Naive thymus-derived CD4-positive, alpha-beta T cell (primary cell): ENCODE measurements at places on chromosomes 6 and 20. TPM values are rescaled to one million over a fixed set of nuclear protein-coding genes. Genes with fewer than 3 reads are reported as not detected.

Gene BPI
- total RNA-seq, result 2.4 TPM

Gene SLC25A27
- 1.8 TPM for total RNA-seq

GRCh38 chr20:19682249-19682648 is 75.8 kb upstream of the RIN2 start:
- H3K27me3 ChIP-seq, result no peaks in the 10 kb centered on the region
- no peak overlapping the region for H3K27ac ChIP-seq
- no peak for DNase-seq
- no peaks in the 10 kb centered on the region for H3K4me1 ChIP-seq
- no peak overlapping the region for H3K4me3 ChIP-seq
- H3K36me3 ChIP-seq, result no peaks in the 10 kb centered on the region

GRCh38 chr6:7562769-7563168 is 21.3 kb downstream of the DSP start:
- H3K27ac ChIP-seq, result no peak overlapping the region
- no peaks in the 10 kb centered on the region for H3K4me1 ChIP-seq

Gene FHL5
- total RNA-seq, result not detected in 2 replicates

- no peaks in the 10 kb centered on the region for H3K4me1 ChIP-seq
- no peaks in the 10 kb centered on the region for H3K27me3 ChIP-seq
- peak overlapping the region; percentile 1 for H3K27ac ChIP-seq
- H3K4me3 ChIP-seq, result no peak overlapping the region
- no peak for DNase-seq
Measured at GRCh38 chr6:24655215-24655614, 9.2 kb upstream of the KIAA0319 start.

Gene ZSCAN16
- total RNA-seq, result 6.4 TPM

GRCh38 chr6:74587386-74587785 is 618.5 kb downstream of the COL12A1 start:
- no peaks in the 10 kb centered on the region for H3K4me1 ChIP-seq
- H3K4me3 ChIP-seq, result no peak overlapping the region
- no peaks in the 10 kb centered on the region for H3K27me3 ChIP-seq
- H3K27ac ChIP-seq, result no peak overlapping the region
- no peak for DNase-seq
- no peaks in the 10 kb centered on the region for H3K36me3 ChIP-seq

GRCh38 chr6:57173056-57173885 is 1.1 kb downstream of the BAG2 start:
- H3K27ac ChIP-seq, result peak overlapping the region; percentile 87
- peaks cover 7% of the 10 kb centered on the region for H3K36me3 ChIP-seq
- H3K4me3 ChIP-seq, result peak overlapping the region; percentile 57
- peaks cover 4% of the 10 kb centered on the region for H3K4me1 ChIP-seq
- DNase-seq, result peak; percentile 39

GRCh38 chr20:59787538-59787890 is 145.9 kb downstream of the SYCP2 start:
- no peak overlapping the region for H3K4me3 ChIP-seq
- no peaks in the 10 kb centered on the region for H3K27me3 ChIP-seq

GRCh38 chr6:52576392-52577021 is 353 bp downstream of the TRAM2 start:
- H3K27ac ChIP-seq, result peak overlapping the region; percentile 59
- peaks cover 27% of the 10 kb centered on the region for H3K4me1 ChIP-seq
- H3K4me3 ChIP-seq, result peak overlapping the region; percentile 76

Gene GLP1R
- total RNA-seq, result not detected

GRCh38 chr6:121886223-121886830 is 450.9 kb downstream of the GJA1 start:
- H3K4me1 ChIP-seq, result no peaks in the 10 kb centered on the region
- no peaks in the 10 kb centered on the region for H3K36me3 ChIP-seq
- no peak overlapping the region for H3K4me3 ChIP-seq
- DNase-seq, result no peak

DNA sequence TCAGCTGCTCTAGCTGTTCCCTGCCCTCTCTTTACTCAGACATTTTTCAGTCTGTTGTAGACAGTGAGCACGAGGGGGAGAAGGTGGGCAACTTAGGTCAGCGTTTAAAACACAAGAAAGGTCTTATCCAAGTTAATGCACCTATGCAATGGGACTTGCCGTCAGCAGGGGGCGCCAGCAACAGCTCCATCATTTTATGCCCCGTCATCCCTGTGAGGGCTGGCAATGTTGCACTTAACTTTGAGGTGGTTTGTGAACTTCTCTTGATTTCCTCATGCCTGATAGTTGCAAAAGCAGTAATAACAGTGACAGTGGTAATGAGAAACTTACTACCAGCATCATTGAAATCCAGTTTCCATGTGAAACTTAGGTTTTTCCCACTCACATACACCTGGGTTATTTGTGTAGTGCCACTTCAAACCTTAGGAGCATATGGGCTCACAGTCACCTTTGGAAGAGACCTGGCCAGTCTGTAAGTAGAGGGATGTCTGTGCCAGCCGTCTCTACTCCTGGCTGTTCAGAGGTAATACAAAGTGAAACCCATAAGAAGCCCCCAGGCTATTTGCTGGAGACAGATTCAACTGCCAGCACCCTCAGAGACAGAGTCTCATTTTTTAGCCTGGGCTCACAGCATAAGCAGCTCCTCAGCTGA is 44.9 kb upstream of the ID1 start:
- H3K4me1 ChIP-seq, result no peaks in the 10 kb centered on the region
- no peaks in the 10 kb centered on the region for H3K27me3 ChIP-seq
- H3K27ac ChIP-seq, result no peak overlapping the region
- peaks cover 15% of the 10 kb centered on the region for H3K36me3 ChIP-seq
- peak; percentile 67 for DNase-seq
- H3K4me3 ChIP-seq, result no peak overlapping the region

- H3K36me3 ChIP-seq, result no peaks in the 10 kb centered on the region
- H3K4me1 ChIP-seq, result peaks cover 5% of the 10 kb centered on the region
- DNase-seq, result no peak
- H3K27me3 ChIP-seq, result no peaks in the 10 kb centered on the region
Measured at GRCh38 chr20:53142225-53143127, 170.3 kb downstream of the TSHZ2 start.

DNA sequence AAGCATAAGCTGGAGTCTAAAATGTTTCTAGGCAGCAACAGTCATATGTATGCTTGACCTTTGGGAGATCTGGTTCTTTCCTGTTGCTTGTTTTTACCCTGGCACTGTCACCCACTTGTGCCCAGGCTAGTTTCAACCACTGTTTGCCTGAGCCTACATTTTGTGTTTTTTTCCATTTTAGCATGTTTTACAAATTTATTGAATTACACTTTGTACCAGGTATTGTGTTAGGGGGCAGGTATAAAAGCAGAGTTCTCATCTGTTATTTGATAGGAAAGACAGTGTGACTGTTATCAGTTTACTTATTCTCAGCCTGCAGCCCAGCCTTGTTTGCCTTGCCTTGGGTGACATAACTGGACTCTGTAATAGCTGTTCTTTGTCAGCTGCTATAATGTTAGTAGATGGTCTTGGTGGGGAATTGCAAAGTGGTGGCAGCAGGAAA is 147.0 kb downstream of the CDKAL1 start:
- H3K36me3 ChIP-seq, result no peaks in the 10 kb centered on the region
- no peak for DNase-seq
- no peak overlapping the region for H3K4me3 ChIP-seq
- H3K27ac ChIP-seq, result no peak overlapping the region
- peaks cover 9% of the 10 kb centered on the region for H3K4me1 ChIP-seq

- H3K4me1 ChIP-seq, result peaks cover 28% of the 10 kb centered on the region
- no peak overlapping the region for H3K27ac ChIP-seq
- no peaks in the 10 kb centered on the region for H3K36me3 ChIP-seq
- no peak for DNase-seq
Measured at GRCh38 chr6:142543606-142544005, 241.8 kb downstream of the ADGRG6 start.

DNA sequence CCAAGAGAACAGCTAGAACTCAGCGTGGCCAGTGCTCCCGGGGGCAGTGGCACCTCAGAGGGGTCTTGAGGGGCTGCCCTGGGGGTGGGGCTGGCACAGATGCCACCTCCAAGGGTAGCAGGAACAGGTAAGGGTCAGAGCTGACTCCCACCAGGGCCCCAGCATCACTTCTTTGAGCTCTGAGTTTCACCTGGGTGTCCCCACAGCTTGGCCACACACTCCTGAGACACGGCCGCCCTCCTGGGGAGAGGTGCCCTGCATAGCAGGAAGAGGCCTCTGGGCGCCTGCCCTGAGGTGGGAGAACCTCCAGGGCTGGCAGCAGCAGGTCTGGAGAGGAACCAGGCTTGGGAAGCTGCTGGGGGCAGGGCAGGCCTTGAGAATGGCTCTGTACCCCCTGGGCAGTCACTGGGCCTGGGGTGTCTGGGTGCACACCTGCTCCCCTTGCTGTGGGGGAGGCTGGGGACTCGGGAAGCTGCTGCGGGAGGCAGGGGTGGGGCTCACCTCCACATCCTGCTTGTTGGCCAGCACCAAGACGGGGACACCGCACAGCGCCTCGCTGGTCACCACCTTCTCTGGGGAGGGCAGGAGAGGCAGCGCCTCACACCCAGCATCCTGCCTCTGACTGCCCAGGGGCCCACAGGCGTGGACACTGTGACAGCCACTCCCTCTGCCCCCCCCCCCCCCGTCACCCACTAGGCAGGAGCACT is 5.0 kb downstream of the TNFRSF6B start:
- H3K4me3 ChIP-seq, result no peak overlapping the region
- no peaks in the 10 kb centered on the region for H3K27me3 ChIP-seq
- H3K36me3 ChIP-seq, result peaks cover 53% of the 10 kb centered on the region
- peaks cover 16% of the 10 kb centered on the region for H3K4me1 ChIP-seq
- no peak for DNase-seq

Gene PLG
- 0.11 TPM for total RNA-seq

DNA sequence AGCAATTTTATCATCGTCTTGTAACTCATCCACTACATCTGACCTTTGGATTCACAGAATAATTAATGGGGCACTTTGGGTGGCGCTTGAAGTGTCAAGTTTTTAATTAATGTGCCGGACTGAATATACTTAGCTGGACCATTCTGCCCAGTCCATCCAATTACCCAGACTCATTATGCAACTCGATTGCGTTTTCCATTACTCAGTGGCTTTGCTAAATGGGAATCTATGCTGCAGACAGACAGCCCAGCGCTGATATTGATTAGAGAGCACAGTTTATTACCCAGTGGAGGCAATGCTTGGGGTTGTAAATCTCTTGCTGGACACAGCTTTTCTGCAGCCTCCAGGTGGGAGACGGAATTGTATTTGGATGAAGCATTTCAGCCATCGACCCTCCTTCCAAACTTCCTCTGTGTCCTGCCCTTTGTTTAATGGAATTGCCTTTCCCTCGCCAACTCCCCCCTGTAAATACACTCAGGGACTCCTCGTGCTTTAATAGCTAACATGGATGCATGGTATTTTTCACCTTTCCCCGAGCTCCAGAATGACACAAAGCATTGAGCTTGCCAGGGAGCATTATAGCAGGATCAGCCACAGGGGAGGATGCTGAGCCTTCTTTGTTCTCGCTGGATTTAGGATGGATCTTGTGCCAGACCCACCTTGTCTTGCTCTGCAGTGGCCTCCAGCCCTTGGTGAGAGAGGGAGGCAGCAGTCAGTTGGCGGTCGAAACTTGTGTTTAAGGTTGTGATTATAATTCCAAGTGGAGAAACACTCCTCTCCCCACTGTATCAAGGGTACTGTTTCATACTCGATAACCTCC is 59.7 kb downstream of the EDN3 start:
- H3K27ac ChIP-seq, result no peak overlapping the region
- DNase-seq, result no peak
- no peaks in the 10 kb centered on the region for H3K4me1 ChIP-seq
- no peak overlapping the region for H3K4me3 ChIP-seq
- H3K27me3 ChIP-seq, result no peaks in the 10 kb centered on the region
- no peaks in the 10 kb centered on the region for H3K36me3 ChIP-seq

- peak overlapping the region; percentile 65 for H3K4me3 ChIP-seq
- H3K4me1 ChIP-seq, result peaks cover 11% of the 10 kb centered on the region
- peak overlapping the region; percentile 98 for H3K27ac ChIP-seq
- DNase-seq, result peak; percentile 57
- H3K36me3 ChIP-seq, result peaks cover 4% of the 10 kb centered on the region
Measured at GRCh38 chr6:109441069-109441816, 719 bp downstream of the SMPD2 start.

DNA sequence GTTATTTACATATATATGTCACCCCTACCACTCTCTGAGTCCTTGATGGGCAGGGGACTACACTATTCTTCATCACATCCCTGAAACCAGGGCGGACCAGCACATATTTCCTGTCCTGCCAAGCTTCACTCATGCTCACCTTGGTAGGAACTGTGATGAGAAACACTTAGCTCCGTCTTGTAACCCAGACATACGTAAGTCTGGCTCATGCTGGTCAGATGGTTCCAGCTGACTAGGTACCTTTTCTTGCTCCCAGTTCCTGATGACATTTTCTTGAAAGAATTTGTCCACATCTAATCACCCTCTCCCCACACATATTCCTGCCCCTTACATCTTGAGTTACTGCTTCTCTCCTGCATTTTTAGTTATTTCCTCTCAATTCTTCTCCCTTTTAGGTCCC is 122.2 kb upstream of the MYLIP start:
- no peaks in the 10 kb centered on the region for H3K4me1 ChIP-seq
- no peaks in the 10 kb centered on the region for H3K36me3 ChIP-seq
- no peak overlapping the region for H3K27ac ChIP-seq

DNA sequence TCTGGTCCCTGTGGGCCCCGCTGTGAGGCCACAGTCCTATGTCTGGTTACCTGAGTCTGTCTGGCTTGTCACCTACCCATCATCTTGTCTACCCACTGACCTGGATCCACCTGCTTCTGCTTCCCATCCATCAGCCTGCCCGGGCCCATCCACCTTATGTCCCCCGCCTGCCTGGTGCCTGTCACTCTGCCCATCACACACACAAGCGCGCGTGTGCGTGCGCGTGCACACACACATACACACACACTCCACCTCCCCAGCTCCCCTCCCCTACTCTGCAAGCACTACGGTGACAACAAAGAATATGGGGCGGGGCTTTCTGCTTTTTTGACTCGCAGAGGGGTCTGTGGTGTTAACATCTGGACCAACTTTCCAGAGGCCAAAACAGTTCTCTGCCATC is 8.0 kb downstream of the CDH22 start:
- no peaks in the 10 kb centered on the region for H3K36me3 ChIP-seq
- no peaks in the 10 kb centered on the region for H3K4me1 ChIP-seq
- H3K4me3 ChIP-seq, result no peak overlapping the region
- H3K27me3 ChIP-seq, result peaks cover 4% of the 10 kb centered on the region
- H3K27ac ChIP-seq, result no peak overlapping the region

- no peak overlapping the region for H3K27ac ChIP-seq
- no peaks in the 10 kb centered on the region for H3K4me1 ChIP-seq
- H3K4me3 ChIP-seq, result no peak overlapping the region
- DNase-seq, result no peak
Measured at GRCh38 chr6:70592391-70593117, 25.8 kb downstream of the SDHAF4 start.

DNA sequence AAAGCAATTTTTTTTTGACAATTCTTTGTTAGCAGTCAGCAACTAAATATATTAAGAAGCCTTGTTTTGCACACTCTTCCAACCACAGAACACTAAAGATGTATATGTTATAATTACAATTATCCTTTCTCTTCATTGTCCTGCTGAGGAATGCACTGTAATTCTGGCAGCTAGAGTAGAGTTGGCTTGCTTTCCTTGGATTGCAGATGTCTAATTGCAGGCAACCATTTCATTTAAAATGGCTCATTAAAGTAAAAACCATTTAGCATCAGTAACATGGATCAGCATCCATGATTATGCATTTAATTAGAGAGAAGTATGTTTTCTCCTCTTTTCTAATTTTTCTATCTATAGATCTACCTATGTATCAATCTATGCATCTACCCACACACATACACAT is 335.4 kb downstream of the GRIK2 start:
- H3K27ac ChIP-seq, result no peak overlapping the region
- DNase-seq, result no peak
- H3K36me3 ChIP-seq, result no peaks in the 10 kb centered on the region
